Type B pancreatic cell (in vitro differentiated cells): ENCODE measurements at places on chromosomes 16 and 17.

DNA sequence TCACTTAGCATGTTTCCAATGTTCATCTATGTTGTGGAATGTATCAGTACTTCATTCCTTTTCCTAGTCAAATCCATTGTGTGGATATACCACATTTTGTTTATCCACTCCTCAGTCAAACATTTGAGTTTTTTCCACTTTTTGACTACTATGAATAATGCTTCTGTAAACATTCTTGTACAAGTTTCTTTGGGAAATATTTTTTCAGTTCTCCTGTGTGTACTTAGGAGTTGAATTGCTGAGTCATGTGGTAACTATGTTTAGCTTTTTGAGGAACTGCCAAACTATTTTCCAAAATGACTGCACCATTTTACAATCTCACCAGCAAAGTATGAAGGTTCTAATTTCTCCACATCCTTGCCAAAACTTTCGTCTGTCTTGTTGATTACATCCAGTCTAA, 223.7 kb upstream of the AXIN2 start:
- H3K27me3 ChIP-seq: no peaks in the 10 kb centered on the region
- H3K36me3 ChIP-seq: peaks cover 7% of the 10 kb centered on the region

GRCh38 chr17:8021565-8022359, 17.1 kb upstream of the ALOX15B start:
- H3K4me3 ChIP-seq: no peak overlapping the region
- no peak overlapping the region for H3K27ac ChIP-seq
- peaks cover 9% of the 10 kb centered on the region for H3K4me1 ChIP-seq
- no peaks in the 10 kb centered on the region for H3K36me3 ChIP-seq
- peaks cover 15% of the 10 kb centered on the region for H3K27me3 ChIP-seq

DNA sequence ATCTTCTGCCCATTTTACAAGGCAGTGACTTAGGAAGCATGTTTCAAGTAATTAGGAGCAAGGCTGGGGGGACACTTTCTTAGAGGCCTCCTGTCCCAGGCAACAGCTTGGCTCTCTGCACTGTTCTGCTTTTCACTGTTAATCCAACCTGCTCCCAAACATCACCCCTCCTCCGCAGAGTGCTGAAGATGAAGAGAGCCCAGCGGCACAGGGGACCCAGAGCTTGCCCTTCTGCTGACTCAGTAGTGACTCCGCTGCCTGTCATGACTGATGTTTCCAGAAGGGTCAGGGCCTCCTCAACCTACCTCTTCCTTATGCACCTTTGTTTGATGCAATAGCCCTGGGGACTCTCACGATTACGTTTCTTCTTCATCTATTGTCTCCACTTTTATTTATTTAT, 38.9 kb upstream of the NDRG4 start:
- no peak overlapping the region for H3K4me3 ChIP-seq
- H3K27me3 ChIP-seq: peaks cover 57% of the 10 kb centered on the region
- H3K27ac ChIP-seq: no peak overlapping the region
- H3K36me3 ChIP-seq: no peaks in the 10 kb centered on the region
- no peak for DNase-seq

GRCh38 chr16:49344401-49344800, 29.2 kb upstream of the C16orf78 start:
- H3K4me3 ChIP-seq: no peak overlapping the region
- no peaks in the 10 kb centered on the region for H3K4me1 ChIP-seq

GRCh38 chr17:70654706-70655105, 485.4 kb downstream of the KCNJ2 start:
- no peaks in the 10 kb centered on the region for H3K36me3 ChIP-seq
- no peaks in the 10 kb centered on the region for H3K27me3 ChIP-seq
- H3K27ac ChIP-seq: no peak overlapping the region
- H3K4me3 ChIP-seq: no peak overlapping the region

- peaks cover 18% of the 10 kb centered on the region for H3K36me3 ChIP-seq
- no peak overlapping the region for H3K27ac ChIP-seq
- H3K27me3 ChIP-seq: no peaks in the 10 kb centered on the region
- DNase-seq: no peak
- peaks cover 24% of the 10 kb centered on the region for H3K4me1 ChIP-seq
These were observed 38.1 kb downstream of the GPT2 start for GRCh38 chr16:46922239-46922638.

GRCh38 chr16:75188832-75189477, 18.0 kb downstream of the CTRB2 start:
- DNase-seq: no peak
- peak overlapping the region; percentile 73 for H3K4me3 ChIP-seq
- peaks cover 3% of the 10 kb centered on the region for H3K36me3 ChIP-seq
- no peaks in the 10 kb centered on the region for H3K4me1 ChIP-seq
- peak overlapping the region; percentile 91 for H3K27ac ChIP-seq

DNA sequence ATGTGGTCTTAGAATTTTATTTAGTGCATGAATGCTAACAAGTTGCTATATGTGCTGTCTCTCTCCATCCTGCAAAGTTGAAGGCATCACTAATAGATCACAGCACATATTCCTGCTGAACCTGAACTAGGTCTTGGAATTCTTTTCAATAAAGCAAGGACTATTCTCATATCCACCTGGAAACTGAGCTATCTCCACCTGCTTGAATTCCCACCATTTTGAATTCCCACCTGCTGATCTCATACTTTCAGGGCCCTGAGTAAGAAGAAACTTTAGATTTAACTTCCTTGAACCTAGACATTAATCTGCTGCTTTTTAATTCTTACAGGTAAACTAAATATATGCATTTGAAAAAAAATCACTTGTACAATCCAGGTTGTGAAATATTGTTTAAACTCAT, 445.3 kb upstream of the CCL2 start:
- peaks cover 5% of the 10 kb centered on the region for H3K4me1 ChIP-seq
- no peaks in the 10 kb centered on the region for H3K36me3 ChIP-seq
- no peak for DNase-seq
- H3K27ac ChIP-seq: no peak overlapping the region
- no peak overlapping the region for H3K4me3 ChIP-seq

DNA sequence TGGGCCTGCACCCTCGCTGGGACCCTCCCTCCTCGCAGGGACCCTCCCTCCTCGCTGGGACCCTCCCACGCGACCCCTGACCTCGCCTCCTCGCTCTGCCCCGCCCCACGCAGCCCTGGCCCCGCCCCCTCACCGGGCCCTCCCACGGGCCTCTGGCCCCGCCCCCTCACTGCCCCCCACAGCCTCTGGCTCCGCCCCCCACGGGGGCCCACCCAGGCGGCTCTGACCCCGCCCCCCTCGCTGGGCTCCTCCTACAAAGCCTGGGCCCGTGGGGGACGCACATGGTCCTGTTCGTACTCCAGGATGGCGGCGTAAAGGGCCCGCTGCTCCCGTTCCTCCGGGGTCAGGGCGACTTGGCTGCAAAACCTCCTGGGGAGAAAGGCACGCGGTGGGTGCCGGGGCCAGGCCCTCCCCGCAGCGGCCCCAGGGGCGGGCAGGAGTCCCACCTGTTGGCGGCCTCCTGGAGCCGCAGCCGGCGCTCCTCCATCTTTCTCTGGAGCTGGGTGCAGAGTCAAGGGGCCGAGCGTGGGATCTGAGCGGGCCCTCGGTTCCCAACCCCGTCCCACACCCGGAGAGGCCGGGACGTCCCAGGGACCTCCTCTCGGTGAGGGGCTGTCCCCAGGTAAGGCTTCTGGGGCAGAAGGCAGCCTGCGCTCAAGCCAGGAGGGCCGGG, 9.0 kb downstream of the VPS9D1 start:
- no peaks in the 10 kb centered on the region for H3K27me3 ChIP-seq
- H3K4me3 ChIP-seq: peak overlapping the region; percentile 77
- H3K27ac ChIP-seq: no peak overlapping the region
- no peak for DNase-seq
- no peaks in the 10 kb centered on the region for H3K4me1 ChIP-seq

DNA sequence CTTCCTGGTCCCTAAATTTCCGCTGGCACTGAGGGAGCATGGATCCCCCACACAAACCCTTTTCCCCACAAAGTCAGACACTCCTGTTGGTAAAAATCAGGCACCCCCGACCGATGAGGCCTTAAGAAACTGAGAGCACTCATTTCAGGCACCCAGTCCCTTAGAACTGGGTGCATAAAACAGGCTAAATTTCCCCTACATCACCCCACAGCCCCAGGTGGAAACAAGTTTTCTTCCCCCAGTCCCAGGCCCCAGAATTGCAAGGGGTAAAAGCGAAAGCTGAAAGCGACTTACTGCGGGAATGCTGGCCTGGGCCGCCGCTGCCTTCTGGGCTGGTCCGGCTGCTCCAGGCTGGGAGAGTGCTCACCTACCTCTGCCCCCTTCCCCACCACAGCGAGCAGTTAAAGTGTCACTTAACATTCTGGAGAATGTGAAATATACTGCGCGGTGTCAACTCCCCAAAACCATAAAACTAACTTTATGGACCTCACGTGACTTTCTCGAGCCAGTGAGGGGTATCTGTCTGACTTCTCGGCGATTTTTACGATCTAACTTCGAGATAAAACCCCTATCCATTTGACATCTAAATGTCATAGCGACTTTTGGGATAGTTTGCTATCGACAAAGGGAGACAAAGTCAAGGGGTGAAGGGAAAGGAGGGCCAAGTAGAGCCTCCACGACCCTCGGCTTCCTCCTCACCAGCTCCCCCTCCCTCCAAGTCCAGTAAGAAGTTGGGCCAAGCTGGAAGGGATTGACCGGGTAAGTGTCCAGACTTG, at the start of gene HOXB3:
Gene HOXB3 (minus strand): TSS at position 411 of the 776 bp plus-strand sequence. CDS start 37,767 bp downstream, outside the sequence.
- H3K27me3 ChIP-seq: peaks cover 96% of the 10 kb centered on the region
- peaks cover 42% of the 10 kb centered on the region for H3K36me3 ChIP-seq
- DNase-seq: no peak
- H3K27ac ChIP-seq: peak within 1 kb of the TSS; percentile 97
- H3K4me3 ChIP-seq: peak within 1 kb of the TSS; percentile 91
- peaks cover 47% of the 10 kb centered on the region for H3K4me1 ChIP-seq

- no peak overlapping the region for H3K4me3 ChIP-seq
- no peaks in the 10 kb centered on the region for H3K4me1 ChIP-seq
- no peaks in the 10 kb centered on the region for H3K27me3 ChIP-seq
- H3K27ac ChIP-seq: no peak overlapping the region
- H3K36me3 ChIP-seq: no peaks in the 10 kb centered on the region
These were observed 13.4 kb downstream of the TPSG1 start for GRCh38 chr16:1211451-1212268.

DNA sequence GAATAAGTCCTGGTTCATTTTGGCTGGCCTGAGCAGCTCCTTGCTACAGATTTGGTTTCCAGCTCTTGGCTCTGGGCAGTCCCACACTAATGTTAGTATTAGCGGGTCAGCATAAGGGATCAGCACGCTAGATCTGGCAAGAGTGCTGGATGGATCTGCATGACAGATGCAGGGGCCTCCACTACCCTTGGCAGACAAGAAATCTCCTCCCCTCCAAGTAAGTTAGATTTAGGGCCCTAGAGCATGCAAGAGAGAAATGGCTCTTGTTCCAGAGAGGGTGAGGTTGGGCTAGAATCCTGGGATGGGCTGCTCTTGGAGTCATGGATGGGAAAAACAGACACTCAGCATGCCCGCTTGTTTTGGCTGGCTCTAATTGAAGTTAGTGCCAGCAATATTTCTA, 414.3 kb downstream of the RBFOX1 start:
- no peak for DNase-seq
- no peaks in the 10 kb centered on the region for H3K4me1 ChIP-seq
- no peak overlapping the region for H3K27ac ChIP-seq
- peaks cover 3% of the 10 kb centered on the region for H3K27me3 ChIP-seq

GRCh38 chr16:68732042-68732680, 4.9 kb upstream of the CDH1 start:
- peaks cover 16% of the 10 kb centered on the region for H3K27me3 ChIP-seq
- peak overlapping the region; percentile 26 for H3K4me3 ChIP-seq
- H3K36me3 ChIP-seq: no peaks in the 10 kb centered on the region
- H3K27ac ChIP-seq: peak overlapping the region; percentile 79
- DNase-seq: no peak

DNA sequence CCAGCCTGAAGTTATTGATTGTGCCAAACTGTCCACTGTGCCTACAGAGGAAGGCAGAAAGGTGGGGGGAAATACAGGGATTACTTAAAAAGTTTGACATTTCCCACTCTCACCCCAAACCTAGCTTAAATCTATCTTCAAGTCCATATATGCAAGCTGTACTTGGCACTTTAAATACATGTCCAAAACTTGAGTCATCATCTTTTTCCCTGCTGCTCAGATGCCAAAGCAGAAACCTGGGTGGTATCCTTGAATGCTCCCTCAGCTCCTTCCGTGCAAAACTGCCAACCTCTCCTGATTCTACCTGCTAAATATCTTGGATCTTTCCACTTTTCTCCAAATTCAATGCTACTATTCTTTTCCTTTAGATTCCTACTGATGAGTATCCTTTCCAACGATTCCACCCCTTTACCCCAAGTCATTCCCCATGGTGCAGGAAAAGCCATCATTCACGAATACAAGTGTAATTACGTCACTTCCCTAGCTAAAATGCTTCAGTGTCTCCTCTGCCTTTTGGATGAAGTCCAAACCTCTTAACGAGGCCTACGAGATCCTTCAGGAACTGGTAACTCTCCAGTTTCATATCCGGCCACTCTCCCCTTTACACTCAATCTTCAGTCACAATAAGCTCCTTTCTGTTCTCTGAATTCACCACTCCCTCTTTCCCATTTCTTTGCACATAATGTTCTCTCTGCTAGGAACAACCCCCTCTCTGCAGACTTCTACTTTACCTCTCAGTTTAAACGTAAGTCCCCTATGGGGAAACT, 9.3 kb downstream of the BECN1 start:
- DNase-seq: no peak
- H3K4me3 ChIP-seq: no peak overlapping the region
- H3K27ac ChIP-seq: no peak overlapping the region

GRCh38 chr17:2421315-2422147, 20.7 kb upstream of the MNT start:
- peaks cover 17% of the 10 kb centered on the region for H3K36me3 ChIP-seq
- H3K27ac ChIP-seq: no peak overlapping the region
- no peaks in the 10 kb centered on the region for H3K27me3 ChIP-seq
- no peak for DNase-seq
- H3K4me1 ChIP-seq: peaks cover 10% of the 10 kb centered on the region
- no peak overlapping the region for H3K4me3 ChIP-seq

DNA sequence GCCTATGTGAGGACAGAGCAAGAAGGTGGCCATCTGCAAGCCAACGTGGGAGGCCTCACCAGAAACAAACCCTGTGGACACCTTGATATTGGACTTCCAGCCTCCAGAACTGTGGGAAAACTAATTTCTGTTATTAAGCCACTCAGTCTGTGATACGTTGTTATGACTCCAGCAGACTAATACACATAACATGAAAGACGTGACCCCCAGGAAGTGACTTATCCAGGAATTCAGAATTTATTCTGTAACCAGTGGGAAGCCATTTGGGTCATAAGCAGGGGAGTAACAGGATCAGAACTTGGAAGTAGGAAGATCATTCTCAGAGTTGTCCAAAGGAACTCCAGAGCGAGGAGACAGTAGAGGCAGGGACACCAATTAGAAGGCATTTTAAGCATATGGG, 12.5 kb upstream of the GINS3 start:
- no peaks in the 10 kb centered on the region for H3K36me3 ChIP-seq
- no peak for DNase-seq
- H3K4me1 ChIP-seq: no peaks in the 10 kb centered on the region
- H3K27me3 ChIP-seq: peaks cover 41% of the 10 kb centered on the region
- H3K4me3 ChIP-seq: no peak overlapping the region

- no peaks in the 10 kb centered on the region for H3K27me3 ChIP-seq
- H3K4me3 ChIP-seq: no peak overlapping the region
- H3K36me3 ChIP-seq: peaks cover 12% of the 10 kb centered on the region
- no peak for DNase-seq
- no peak overlapping the region for H3K27ac ChIP-seq
- H3K4me1 ChIP-seq: no peaks in the 10 kb centered on the region
These were observed 10.9 kb upstream of the COPRS start for GRCh38 chr17:31869797-31870568.

GRCh38 chr17:81631482-81631881, 5.4 kb downstream of the NPLOC4 start:
- no peak overlapping the region for H3K27ac ChIP-seq
- no peaks in the 10 kb centered on the region for H3K27me3 ChIP-seq
- DNase-seq: no peak
- H3K4me1 ChIP-seq: peaks cover 8% of the 10 kb centered on the region
- H3K4me3 ChIP-seq: no peak overlapping the region
